ENCODE measurements at places on chromosomes 12 and 14. TPM values are rescaled to one million over a fixed set of nuclear protein-coding genes. Genes with fewer than 3 reads are reported as not detected.

DNA sequence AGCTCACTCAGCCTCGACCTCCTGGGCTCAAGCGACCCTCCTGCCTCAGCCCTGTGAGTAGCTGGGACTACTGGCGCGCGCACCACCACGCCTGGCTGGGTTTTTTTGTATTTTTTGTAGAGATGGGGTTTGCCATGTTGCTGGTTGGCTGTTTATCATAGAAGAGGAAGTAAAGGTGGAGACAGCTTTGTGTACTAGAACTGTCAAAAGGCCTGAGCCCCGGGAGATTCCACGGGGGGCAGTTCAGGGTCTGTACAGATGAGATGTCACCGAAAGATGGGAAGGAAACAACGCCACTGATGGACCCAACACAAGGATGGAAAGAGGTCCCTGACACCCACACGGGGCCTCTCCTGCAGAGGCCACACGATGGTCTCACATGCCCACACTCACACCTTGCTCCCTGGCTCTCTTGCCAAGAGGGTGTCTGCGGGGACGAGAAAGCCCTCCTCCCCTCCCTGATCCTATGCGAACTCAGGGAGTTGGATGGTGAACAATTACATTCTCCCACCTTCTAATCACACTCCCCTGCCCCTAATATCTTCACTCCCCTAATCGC is 66.6 kb downstream of the KDM2B start:
- DNase-seq = no peak

DNA sequence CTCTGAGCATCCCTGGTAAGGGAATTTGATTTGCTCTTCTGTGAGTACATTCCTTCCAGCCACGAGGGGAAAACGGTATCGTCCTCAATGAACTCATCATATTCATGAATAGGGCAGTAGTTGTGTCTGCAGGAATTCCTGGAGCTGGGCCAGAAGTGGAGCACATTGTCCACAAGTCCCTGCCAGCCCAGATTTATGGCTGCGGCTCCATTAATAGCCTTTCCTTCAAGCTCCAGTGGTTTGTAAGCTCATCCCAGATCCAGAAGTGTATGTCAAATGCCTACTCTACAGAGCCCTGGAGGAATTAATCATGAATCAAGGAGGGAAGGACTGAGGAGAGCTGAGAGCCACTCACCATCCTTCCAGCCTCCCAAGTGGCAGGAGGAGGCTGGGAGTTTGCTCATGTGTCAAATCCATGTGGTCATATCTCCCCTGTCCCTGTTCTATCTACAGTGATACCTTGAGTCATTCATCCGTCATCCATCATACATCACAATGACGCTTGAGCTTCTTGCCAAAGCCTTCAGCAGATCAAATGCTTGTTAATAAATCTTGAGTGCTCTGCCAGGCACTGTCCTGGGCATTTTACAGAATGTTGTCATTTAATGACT is 65.5 kb downstream of the SVOP start:
- no peak for DNase-seq

DNA sequence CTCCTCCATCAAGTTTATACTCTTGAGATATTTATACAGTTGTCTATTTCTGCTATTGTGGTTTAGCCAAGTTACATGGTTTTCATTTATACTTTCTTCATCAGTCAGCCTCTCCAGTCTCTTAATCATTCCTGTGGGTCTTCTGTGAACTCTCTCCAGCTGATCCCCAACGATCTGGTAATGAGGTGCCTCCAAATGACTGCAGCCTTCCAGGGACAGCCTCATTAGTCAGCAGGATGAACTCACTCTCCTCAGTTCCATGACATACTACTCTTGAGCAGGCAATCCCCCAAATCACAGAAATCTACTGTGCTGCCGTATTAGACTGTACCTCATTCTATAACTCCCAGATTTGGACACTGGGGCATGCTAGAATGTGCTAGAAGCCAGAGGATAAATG is 15.3 kb downstream of the AREL1 start:
- DNase-seq = no peak

TNFAIP2 gene
- 0.90 TPM for total RNA-seq

GRCh38 chr12:14995583-14996425 is 23.0 kb downstream of the PDE6H start:
- DNase-seq = no peak

DNA sequence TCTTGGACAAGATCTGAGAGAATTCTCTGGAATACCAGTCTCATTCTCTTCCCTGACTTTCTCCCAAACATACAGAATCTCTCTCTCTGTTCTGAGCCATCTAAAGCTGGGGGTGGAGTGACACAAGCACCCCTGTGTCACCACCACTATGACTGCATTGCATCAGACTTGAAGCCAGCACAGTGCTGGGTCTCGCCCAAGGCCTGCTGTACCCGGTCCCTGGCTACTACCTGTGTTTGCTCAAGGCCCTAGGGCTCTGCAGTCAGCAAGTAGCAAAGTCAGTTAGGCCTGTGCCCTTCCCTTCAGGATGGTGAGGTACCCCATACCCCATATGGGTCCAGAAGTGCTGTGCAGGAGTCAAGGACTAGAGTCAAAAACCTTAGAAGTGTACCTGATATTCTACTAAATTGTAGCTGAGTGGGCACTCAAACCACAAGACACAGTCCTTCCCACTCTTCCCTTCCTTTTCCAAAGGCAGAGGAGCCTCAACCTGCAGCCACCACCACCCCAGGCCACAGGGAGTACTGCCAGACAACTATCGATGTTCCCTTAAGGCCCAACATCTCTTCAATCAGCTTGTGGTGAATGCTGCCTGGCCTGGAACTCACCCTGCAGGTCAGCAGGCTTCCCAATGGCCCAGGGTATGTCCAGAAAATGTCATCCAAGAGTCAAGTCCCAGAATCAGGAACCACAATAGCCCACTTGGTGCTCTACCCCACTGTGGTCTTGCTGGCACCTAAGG is 21.2 kb upstream of the RDH16 start:
- no peak for DNase-seq

DNA sequence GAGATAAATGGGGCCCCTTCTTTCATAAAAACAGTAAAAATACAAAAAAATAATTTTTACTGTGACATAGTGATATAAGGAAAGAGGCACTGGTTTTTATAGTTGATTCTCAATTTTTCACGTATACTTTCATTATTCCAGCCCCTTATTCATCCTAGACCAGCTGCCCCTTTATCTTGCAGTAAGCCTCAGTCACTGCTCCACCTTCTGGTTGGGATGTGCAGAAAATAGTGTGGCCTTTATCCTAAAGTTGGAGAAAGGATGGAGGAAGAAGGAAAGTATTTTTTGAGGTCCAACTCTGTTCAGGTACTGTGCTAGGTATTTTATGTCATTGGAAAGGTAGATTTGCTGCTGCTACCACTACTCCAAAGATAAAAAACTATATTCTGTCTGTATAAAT is 172.7 kb downstream of the ANO6 start:
- no peak for DNase-seq

Data from CD8-positive, alpha-beta T cell (primary cell).